A673 (cell line): ENCODE measurements at places on chromosomes 3 and 15.

DNA sequence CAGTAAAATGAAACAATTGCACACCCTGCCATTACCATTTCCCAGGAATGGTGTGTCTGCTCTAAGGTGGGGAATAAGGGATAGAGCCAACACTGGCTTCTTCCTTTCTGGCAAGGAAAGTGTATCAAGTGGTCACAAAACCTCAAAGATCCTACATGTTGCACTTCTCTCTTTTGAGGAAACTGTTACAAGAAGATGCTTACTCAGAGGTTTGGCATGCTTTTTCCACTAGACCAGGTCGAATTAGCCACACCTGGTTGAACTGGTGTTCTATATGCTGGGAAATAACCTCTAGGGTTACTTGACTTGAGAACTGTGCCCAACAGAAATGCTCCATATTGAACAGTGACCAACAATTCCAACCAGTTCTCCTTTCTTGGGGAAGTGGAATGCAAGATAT lies 102.9 kb downstream of the LRRN1 start:
- no peak for DNase-seq

DNA sequence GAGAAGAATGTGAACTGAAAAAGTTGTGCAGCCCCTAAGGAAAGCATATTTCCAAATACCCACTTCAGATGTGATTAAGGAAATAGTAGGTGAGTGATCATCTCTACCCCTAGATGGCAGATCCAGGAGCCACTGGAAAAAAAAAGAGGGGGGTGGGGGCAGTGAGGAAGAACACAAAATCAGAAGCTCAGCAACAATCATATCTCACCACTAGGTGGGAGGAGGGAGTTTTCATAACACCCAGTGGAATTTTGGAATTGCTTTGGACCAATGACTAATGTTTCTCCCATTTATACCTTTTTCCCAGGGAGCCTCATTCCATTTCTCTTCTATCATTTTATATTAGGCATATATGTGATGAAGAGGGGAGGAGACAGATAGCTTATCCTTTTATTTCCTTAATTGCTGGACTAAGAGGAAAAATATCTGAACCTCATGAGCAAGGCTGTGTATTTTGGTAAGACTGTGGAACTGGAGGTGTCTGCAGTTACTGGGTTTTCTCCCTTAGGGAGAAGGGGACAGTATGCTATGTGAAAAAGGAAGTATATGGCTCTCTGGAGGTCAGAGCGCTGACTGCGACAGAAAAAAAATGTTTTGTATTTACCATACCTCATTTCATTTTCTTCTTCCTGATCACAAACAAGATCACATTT lies 363.4 kb downstream of the GAP43 start:
- peak; percentile 65 for DNase-seq

GRCh38 chr15:63352808-63353207 lies 28.8 kb downstream of the CA12 start:
- DNase-seq: no peak

GRCh38 chr3:99559196-99559595 lies 79.2 kb upstream of the COL8A1 start:
- no peak for DNase-seq

DNA sequence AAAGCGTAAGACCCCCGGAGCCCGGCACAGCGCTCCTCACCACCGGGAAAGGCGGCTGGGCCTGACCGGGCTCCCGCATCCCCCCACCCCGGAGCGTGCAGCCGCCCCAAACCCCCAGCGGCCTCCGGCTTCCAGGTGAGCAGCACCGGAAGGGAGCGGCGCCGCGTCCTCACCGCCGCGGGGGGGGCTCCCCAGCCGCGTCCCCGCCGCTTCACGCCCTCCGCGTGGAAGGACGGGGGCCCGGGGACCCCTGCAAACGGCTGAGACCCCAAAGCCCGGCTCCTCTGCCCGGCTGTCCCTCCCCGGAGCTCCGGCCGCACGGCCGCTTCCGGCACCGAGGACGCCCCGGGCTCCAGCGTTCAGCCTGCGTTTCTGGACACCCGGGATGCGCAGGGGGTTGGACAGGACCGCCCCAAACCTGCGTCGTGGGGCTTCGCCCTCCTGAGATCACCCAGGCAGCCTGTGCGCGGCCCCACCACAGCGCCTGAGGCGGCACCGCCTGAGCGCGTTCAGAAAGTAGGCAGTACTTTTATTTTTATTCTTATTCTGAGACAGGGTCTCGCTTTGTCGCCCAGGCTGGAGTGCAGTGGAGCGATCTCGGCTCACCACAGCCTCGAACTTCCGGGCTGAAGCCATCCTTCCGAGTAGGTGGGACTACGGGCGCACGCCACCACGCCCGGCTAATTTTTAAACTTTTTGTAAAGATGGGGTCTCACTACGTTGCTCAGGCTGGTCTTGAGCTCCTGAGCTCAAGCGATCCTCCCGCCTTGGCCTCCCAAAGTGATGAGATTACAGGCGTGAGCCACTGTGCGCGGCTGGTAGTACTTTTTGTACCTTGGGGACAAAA lies 51.6 kb upstream of the BLM start:
- DNase-seq: peak; percentile 58

GRCh38 chr3:184465883-184466412 lies 86.1 kb downstream of the CHRD start:
- DNase-seq: no peak

DNA sequence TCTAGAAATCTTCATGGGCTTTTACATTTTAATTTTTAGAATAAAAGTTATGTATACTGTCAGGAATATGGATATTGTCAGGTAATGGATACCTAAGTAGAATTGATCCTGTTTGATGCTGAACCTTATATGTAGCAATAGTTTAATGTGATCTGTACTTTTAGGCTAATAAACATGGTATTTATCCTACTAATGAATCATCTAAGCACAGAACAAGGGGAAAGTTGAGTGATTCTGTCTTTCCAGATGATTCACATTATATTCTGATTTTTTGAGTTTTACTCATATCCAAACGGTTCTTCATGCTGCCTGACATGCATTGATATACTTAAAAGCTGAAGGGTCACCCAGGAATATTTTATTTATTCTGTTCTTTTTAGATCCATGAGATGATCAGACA lies 34.5 kb downstream of the FANCI start:
- DNase-seq: no peak

- DNase-seq: no peak
Measured at GRCh38 chr3:33196538-33196937, 22.1 kb downstream of the SUSD5 start.

GRCh38 chr3:128362026-128362965 lies 104.4 kb downstream of the DNAJB8 start:
- DNase-seq: no peak

DNA sequence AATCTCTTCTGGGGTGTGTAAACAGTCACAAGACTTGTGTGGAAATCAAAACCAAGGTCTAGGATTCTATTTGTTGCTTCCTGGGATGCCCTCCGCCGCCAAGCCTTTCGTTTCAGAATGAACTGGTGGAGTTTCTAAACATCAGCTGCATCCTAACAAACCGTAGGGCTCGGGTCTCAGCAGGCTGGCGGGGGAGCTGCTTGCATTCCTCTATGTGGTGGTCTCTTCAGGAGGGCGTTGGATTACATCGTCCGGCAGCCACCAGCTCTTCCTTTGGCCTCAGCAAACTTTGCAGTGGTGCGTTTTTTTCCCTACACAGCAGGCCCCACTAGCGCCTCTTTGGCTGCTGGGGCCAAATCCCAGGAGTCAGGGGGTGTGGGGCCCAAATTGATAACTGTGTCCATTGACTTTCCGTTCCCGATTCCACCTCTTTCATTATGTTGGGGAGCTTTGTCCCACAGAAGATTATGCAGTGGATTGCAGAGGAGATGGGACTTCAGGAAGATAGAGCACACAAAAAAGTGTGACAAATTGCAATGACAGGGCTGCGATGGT lies 390.0 kb upstream of the NR2F2 start:
- no peak for DNase-seq

DNA sequence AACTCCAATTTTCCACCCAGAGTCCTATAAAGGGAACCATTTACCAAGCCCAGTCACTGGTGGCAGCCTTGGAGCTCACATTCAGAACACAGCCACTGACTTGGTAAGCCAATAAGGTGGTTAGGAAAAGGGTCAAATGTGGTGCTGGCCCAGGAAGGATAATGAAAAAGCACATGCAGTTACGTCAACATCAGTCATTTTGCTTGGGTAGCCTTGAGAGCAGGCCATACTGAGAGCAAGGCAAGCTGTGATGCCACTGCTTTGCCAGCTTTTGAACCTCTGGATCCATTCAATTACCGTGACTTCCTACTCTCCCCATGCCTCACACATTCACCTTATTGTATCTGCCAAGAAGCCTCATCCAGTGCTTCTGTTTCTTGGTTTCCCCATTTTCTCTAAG lies 253.6 kb downstream of the OPA1 start:
- DNase-seq: no peak

DNA sequence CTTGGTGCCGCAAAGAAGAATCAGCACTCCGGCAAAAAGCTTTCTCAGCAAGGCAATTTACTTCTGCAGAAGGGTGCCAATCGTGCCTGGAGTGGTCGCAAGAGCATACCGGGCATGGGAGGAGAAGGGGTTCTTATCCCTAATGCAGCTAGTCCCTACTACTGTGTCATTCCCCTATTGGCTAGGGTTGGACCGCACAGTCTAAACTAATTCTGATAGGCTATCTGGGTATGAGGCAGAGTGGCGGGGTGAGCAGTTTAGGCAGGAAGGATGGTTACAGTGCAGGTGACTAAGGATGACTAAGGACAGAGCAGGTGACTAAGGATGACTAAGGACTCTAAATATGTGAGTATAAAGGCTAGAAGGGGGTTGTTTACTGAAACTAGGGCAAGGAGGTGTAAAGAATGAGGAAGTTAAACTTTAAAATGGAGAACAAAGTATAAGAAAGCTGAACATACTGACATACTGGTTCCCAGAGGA lies 52.9 kb downstream of the PGBD4 start:
- DNase-seq: no peak

DNA sequence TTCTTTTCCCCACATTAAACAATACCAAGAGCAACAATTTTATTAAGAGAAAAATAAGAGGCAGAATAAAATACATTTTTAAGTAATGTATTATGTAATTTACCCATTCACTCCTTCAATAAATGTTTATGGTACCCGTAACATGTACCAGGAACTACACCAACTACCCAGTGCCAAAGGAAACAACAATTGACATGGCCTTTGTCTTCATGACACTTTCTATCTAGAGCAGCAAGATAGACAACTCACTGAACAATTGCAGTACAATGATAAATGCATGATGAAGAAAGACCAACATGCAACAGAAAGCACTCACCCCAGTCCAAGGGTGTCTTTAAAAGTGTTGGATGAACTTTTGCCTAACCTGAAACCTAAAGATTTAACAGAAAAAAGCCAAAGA lies 493.8 kb downstream of the IGSF11 start:
- DNase-seq: no peak

GRCh38 chr3:116084999-116085791 lies 360.1 kb downstream of the LSAMP start:
- DNase-seq: peak; percentile 76

DNA sequence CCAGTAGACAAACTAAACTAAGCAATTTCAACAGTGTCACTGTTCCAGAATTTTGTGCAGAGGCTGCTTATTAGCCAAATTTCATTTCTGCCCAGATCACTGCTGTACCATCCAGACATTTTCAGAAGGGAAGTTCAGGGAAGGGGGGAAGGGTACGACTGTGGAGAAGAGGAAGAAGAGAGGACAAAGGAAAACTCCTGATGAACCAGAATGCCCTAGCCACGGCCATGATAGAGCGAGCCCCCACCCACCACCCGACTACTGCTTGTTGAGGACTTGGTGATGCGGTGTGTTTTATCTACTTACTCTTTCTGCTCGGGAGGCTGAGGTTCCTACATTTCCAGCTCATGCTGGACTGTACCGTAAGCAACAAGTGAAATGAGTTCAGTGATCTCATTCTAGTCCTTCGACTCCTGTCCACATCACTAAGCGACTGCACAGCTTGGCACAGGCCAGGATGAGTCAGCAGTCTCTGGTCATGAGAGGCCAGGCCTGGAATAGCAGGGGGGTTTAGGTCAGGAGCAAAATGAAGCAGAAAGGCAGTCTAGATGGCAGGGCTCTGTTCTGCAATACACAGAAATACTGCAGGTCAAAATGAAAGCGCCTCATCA lies 330.8 kb downstream of the TIGIT start:
- peak; percentile 10 for DNase-seq

DNA sequence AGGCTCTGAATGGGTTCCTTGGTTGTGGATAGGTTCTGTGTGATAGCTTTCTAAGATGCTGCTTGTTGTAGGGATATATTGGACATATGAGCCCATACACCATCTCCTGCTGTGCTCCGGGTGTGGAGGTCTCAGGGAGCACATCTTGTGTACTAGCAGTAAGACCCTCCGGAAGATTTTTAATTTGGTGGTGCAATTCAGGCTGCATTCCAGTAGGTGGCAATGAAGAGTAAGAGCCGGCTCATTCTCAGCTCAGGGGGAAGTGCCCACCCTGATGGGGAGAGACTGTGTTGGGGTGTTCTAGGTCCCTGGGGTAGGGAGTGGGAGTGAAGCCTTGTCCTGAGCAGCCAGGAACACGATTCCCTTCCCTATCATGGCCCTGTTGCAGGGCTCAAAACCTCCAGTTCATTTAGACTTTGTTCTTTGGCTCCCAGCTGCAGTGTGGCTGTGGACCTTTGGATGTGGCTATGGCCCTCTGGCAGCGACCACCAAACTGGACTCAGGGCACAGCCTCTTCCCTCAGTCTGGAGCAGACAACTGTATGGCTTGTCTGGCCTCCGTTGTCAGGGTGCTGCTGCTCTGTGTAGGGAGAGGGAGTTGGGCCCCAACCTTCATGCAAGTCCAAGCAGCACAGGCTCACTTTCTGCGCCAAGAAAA lies 104.7 kb downstream of the UNC13C start:
- peak; percentile 37 for DNase-seq

DNA sequence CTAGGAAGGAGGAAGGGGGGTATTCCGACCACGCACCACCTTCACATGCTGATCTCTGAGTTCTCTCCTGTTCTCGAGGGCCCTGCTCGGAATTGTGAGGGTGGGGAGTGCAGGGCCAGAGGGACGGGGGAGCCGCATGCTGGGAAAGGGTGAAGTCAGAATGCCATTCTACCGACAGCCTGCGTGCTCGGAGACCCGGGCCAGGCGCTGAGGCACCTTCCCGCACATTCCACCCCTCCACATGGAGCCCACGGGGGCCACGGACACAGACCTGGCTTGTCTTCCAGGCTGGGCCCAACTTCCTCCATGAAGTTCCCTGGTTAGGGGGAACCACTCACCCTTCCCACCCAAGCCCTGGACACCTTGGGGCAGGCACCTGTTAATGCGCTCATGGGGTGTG lies 28.7 kb upstream of the PIGZ start:
- DNase-seq: no peak

- DNase-seq: no peak
Measured at GRCh38 chr15:55226127-55226526, 29.4 kb upstream of the RSL24D1 start.

DNA sequence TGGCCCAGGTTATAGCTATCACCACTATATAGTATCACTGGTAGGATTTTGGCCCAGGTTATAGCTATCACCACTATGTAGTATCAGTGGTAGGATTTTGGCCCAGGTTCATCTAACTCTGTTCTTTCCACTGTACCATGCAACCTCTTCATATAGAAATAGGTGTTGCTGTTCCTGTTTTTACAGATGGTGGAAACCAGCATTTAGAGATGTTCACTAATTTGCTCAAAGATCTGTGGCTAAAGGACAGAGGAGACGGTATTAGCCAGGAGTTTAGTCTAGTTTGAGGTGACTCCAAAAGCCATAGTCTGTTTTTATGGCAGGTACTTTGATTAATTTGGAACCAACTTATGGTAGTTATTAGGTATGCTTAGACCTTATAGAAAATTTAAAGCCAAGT lies 3.1 kb downstream of the LRCH3 start:
- DNase-seq: no peak

- DNase-seq: no peak
Measured at GRCh38 chr3:183966361-183966791, 51.3 kb downstream of the ABCC5 start.
